ENCODE measurements at places on chromosomes 11 and 22.

GRCh38 chr22:33051960-33052839 lies 6.0 kb downstream of the SYN3 start:
- DNase-seq, result no peak

DNA sequence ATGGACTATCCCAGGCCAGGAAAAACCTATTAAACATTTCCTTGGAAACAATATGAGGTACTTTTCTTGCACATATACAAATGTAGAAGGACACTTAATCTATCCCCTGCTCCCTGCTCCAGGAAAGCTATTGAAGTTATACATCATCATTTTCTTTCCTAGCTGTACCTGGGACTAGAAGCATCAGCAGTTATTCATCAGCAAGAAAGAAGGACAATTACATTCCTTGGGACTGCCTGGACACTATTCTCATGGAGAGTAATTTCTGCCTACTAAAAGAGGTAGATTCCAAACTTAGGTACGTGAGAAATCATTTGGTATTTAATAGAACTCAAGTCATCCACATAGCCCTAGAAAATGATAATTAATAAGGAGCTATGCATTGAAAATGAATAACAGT lies 51.0 kb upstream of the PICALM start:
- DNase-seq, result no peak

- no peak for DNase-seq
These were observed 11.9 kb downstream of the GLB1L2 start for GRCh38 chr11:134343646-134344045.

GRCh38 chr11:14554959-14555358 lies 34.8 kb upstream of the PSMA1 start:
- no peak for DNase-seq

DNA sequence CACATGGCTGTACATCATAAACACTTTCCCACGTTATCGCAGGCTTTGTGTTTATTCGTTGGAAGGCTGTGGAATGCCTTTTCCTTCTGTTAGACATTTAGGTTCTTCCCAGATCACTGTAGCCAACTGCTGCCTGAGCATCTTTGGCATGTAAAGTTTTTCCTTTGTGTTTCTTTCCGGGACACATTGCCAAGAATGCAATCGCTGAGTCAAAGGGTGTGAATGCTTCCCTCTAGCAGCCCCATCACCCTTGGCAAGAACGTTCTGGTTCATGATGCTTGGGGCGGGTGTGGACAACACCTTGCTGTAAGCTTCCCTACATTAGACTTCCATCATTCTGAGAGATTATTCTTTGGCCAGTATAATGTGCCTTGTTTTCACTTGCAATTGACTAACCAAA lies 136.2 kb downstream of the OSBP2 start:
- DNase-seq, result no peak

- no peak for DNase-seq
These were observed 27.6 kb upstream of the APLP2 start for GRCh38 chr11:130042093-130042591.

DNA sequence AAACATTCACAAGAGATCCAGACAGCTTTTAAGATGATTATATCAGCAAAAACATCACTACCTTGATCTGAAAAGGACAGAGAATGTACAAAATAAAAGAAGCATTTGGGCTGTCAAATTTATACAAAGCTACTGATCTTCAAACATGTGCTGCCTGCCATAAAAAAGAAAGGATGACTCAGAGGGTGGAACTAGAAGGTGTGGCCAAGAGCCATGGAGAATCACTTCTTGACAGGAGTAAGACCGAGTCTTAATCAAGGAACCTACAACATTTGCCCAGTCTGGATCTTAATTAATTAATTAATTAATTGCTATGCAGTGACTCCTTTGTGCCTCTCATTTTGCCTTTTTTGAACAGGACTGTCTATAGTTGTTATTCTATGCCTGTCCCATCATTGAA lies 33.2 kb downstream of the C11orf96 start:
- no peak for DNase-seq

- no peak for DNase-seq
These were observed 48.0 kb downstream of the MYO7A start for GRCh38 chr11:77175869-77176539.

DNA sequence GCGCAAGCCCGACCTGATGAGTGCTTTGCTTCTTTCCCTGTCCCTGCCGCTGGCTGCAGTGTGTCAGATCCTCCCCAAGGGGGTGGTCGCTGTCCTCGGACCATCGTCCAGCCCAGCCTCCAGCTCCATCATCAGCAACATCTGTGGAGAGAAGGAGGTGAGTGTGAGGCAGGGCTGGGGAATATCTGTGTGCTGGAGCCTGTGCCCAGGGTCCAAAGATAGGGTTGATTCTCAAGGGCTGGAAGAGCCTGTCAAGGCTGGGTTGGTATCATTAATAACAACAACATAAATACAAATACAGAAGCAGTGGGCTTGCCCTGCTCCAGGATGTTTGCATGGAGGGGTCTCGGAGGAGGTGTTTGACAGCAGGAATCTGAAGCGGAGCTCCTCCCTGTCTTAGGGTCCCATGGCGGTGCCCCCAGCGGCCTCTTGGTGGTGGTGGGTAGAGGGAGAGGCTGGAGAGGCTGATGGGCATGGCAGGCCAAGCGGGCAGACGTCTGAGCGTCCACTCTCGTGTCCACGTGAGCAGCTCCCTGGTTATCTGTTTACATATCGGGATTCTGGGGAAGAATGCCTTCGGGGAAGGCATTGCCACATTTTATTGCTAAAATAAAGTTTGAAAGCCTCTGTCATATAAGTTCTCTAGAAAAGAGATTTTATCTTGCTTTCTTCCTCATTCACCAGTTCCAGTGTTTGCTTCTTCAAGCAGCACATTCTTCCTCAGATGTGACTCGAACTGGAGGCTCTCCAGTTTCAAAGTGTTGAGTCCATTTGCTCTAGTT lies 208.4 kb upstream of the TBCEL start:
- no peak for DNase-seq

- DNase-seq, result no peak
These were observed 80.5 kb downstream of the TP53I11 start for GRCh38 chr11:44870181-44870580.

DNA sequence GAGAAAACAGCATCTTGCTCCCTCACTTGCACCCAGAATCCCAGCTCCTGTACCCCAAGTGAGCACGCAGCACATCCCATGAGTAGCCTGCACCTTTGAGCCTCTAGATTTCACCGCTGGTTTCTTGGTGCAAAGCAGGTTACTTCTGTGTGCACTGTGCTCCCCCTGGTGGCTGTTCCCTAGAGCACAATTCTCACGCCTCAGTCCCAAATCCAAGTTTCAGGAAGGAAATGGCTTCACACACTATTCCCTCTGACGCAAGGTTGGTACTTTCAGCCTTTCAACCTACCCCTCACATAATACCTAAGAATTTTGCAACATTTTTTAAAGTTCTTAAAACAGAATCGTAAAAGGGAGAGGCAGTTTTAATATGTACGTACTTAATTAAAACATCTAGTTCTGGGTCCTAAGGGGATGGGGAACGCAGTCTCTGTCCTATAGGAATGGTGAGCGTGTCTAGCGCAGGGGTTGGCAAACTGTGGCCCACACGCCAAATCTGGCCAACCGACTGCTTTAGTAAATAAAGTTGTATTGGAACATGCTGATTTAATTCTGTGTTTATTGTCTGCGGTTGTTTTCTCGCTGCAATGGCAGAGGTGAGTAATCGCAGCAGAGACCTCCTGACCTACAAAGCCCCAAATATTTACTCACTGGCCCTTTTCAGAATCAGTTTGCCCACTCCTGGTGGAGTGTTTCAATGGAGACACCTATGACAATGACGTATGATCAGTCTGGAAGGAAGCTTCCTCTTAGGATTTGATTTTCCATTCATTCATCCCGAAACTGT lies 27.5 kb downstream of the DHCR7 start:
- no peak for DNase-seq

DNA sequence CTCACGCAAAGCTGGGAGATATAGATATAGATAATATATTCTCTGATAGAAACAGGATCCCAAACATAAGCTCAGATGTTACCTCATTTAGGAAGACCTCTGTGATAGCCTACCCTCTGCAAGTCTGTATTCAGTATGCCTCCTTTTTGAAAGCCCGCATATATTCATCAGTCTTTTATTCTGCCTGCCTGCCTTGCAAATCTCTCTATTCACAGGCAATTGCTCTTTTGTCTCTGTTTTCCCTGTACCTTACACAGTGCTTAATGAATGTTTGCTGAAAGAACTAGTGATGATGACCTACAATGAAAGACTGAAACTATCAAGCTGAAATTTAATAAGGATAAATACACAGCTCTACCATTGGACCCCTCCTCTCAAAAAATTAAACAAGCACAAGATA lies 18.4 kb downstream of the DEUP1 start:
- no peak for DNase-seq

- DNase-seq, result no peak
These were observed 100.5 kb downstream of the TTC17 start for GRCh38 chr11:43459246-43459645.

DNA sequence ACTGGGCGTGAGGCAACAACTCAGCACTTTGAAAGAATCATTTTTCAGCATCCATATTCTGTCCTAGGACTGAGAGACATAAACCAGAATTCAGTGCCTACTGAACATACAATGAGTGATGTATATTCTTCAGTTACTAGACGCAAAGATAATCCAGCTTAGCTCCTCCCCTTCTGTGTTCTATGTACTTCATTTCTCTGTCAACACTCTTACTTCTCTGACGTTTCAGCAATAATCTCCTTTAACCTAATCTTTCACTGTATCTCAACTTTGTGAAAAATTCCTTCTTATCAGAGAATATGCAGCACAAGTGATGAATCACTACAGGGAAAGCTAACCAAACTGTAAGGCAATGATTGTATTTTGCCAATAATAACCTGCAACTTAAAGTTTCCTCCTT lies 2.5 kb upstream of the OR51B5 start:
- DNase-seq, result no peak

- peak; percentile 90 for DNase-seq
These were observed at the start of gene PHRF1 for GRCh38 chr11:575996-576768. TSS of gene PHRF1 (plus strand) at chr11:576470. CDS start at chr11:581513, 5,043 bp downstream.

DNA sequence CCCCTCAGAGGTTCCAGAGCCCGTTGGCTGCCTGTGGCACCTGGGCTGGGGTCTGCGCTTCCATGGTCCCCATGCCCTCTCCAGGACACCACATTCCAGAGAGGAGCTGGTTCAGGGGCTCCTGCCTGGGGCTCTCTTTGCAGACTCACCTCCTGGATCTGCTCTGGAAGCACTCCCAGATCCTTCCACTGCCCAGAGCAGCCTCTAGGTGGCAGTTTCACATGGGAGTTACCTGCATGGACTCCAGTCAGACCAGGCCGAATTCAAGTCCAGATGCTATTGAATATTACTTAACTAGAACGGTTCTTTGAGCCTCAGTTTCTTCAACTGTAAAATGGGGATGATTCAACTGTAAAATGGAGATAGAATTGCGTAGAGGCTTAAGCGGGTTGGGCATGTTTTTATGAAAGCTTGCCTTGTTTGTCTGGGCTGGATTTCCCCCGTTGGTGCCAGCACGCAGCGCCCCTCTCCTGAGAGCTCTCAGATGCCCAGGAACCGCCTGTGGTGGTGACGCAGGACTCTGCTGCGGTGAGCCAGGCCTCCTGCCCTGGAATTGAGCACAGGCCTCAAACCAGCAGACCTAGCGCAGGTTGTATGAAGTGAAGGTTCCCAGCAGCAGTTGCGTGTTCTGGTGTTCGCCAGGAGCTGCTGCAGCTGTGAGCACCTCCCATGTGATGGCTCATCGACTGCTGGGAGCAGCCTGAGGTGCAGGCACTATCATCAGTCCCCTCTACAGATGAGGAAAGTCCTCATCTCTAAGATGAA lies 44.2 kb downstream of the LMO1 start:
- DNase-seq, result no peak

DNA sequence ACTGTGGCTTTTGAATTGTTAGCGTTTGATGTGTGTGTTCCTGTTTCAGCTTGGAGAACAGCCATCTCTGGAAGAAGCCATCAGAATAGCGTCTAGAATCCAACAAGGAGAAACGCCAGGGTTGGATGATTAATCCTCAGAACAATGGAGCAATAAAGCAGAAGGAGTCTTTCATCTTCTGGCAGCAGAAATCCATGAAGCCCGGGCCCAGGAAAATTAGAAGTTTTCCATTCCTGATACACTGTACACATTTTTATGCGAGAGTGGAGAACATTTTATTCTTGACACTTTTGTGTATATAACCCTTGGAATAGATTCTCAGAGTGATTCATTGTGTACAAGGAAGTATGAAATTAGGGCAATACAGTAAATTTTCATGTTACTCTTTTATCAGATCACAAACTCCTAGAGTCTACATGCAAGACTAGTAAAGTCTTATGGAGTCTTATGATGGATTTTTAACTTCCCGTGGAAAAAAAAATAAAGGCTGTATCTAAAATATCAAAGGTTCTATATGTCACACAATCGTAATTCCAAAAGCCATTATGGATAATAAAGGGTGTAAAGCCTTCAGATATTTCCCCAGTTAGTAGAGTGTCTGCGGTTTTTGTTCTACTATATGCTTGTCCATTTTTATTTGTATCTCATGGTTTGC lies 45.9 kb upstream of the WEE1 start:
- DNase-seq, result no peak

GRCh38 chr11:71495286-71496230 lies 31.5 kb upstream of the KRTAP5-7 start:
- no peak for DNase-seq

- no peak for DNase-seq
These were observed 94.5 kb downstream of the ME3 start for GRCh38 chr11:86577644-86578636.

DNA sequence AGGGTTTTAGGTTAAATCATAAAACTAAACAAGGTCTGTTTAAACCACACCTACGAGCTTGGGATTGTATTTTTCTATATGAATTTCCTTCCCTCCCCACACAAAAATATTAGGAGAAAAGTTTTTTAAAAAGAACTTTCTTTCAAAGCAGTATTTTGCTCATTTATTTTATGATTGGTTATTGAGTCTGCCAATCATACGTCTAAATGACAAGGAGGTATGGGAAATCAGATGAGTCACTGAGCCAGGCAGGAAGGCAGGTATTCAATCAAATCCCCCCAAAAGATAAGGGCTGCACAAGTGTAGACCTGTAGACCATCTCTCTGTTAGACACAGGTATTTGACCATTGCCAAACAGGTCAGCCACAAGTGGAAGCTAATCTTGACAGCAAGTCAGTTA lies 440.1 kb upstream of the CCDC90B start:
- no peak for DNase-seq

GRCh38 chr11:88520391-88520790 lies 182.9 kb upstream of the CTSC start:
- DNase-seq, result no peak

DNA sequence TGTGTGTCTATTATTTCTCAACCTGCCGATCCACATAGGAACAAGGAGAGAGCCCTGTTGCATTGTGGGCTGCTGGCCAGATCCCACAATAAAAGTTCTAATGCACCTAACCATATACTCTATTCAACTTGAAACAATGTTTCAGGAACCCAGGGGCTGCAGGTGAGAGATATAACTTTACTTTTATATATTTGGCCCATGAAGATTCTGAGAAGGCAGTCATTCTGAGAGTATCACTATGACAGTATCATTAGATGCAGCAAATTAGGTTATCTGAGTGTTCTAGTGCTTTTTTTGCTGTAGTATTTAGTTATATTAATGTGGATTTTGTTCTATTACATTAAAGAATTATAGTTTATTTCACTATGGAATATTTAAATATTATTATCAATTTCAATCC lies 655.1 kb upstream of the ARHGAP42 start:
- DNase-seq, result no peak

- DNase-seq, result no peak
These were observed 67.9 kb upstream of the SLC35C1 start for GRCh38 chr11:45737056-45737455.
